ENCODE measurements at places on chromosomes 16 and 17.

DNA sequence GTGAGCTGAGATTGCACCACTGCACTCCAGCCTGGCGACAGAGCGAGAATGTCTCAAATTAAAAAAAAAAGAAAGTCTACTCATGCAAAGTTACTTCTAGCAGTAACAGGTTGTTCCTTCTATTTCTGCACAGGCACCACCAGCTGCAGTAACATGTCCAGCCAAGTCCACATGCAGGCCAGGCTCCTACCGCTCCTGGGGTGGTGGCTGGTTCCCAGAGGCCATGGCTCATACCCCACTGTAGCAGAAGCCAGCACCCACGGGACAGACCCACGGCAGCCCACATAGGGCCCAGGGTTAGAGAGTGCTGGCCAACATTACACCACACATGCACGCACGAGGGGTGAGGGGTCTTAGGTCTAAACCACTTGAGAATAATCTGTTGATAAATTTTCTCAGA lies 26.7 kb upstream of the TRAP1 start:
- no peak for DNase-seq

GRCh38 chr16:69495821-69496220 lies 69.9 kb upstream of the NFAT5 start:
- no peak for DNase-seq

DNA sequence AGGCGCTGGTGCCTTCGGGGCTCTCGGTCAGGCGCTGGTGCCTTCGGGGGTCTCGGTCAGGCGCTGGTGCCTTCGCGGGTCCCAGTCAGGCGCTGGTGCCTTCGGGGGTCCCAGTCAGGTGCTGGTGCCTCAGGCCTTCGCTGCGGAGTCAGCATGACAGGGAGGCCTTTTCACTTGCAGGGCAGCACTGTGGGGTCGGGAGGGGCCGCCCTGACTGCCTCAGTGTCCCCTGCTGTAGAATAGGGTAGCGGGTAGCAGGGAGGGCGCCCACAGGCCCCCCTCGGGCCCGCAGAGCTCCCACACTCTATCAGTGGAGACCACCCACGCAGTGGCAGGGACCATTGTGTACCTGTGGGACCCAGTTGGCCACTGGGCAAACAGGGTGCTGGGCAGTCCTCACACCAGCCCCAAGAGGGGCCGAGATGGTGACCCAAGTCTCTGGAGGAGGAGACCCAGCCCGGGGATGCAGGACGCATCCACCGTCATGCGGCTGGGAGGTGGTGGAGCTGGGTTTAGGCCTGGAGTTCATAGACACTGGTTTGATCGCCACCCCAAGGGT lies 38.0 kb downstream of the ZFPM1 start:
- no peak for DNase-seq

GRCh38 chr17:55705847-55706246 lies 16.8 kb downstream of the TMEM100 start:
- DNase-seq, result no peak

- no peak for DNase-seq
Observed at GRCh38 chr17:73718912-73719311, 74.7 kb upstream of the SDK2 start.

DNA sequence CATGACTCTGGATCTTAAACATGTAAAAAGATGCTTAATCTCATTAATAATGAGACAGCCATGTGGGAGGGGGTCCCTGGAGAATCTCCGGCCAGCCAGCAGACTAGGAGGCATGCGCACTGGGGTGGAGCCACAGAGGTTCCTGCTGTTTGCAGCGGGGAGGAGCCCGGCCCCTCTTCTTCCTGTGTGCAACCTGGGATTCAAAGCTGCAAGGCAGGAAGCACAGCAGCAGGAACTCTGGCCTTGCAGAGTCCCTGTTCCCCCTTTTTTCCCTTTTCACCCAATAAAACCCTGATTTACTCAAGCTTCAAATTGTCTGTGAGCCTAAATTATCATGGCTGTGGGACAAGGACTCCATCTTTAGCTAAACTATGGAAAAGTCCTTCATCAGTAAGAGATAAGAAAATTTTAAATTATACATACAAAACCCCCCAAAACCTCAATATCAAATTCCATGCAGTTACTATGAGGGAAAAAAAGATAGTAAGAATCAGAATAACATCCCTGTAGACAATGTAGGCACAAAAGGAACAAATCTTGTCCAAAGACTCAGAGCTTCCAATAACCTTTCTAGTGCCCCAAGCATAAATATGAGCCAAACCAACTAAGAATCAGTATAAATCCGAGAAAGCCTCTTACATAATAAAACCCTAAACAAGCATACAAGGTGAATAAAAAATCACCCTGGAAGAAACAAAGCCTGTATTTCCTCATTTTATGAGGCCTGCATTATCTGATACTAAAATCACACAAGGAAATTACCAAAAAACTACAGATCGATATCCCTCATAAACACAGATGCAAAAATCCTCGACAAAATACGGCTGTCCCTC lies 12.1 kb downstream of the CFDP1 start:
- peak; percentile 24 for DNase-seq

GRCh38 chr16:56609463-56609921 lies 1.1 kb downstream of the MT2A start:
- DNase-seq, result peak; percentile 82

DNA sequence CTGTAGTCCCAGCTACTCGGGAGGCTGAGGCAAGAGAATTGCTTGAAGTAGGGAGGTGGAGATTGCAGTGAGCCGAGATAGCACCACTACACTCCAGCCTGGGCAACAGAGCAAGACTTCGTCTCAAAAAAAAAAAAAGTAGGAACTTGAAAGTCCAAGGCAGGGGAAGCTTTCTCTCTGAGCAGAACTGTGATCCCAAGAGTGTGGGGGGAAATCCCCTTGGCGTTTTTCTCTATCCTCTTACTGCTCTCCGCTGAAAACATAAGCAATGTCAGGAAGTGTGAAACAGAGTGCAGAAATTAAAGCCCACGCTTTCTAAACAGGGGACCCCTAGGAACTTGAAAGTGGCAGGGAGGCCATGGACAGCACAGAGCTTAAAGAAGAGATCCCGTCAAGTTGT lies 9.8 kb upstream of the CMTM3 start:
- no peak for DNase-seq

DNA sequence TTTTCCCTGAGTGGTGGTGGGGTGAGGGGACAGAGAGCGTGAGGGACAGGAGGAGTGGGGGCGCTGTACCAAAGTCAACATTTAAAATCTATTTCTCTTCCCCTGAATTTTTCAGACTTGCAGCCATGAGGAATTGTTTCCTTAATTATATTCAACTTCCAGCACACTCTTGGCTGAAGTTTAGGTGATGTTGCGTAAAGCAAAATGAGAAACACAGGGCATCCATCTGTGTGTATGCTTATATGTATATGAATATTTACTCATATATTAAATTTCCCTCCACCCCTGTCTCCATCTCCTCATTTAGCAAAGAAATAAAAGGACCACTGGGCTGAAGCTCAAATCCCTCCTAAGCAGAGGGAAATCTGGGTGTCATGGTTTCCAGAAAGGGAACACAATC lies 218.1 kb downstream of the XYLT1 start:
- DNase-seq, result no peak

DNA sequence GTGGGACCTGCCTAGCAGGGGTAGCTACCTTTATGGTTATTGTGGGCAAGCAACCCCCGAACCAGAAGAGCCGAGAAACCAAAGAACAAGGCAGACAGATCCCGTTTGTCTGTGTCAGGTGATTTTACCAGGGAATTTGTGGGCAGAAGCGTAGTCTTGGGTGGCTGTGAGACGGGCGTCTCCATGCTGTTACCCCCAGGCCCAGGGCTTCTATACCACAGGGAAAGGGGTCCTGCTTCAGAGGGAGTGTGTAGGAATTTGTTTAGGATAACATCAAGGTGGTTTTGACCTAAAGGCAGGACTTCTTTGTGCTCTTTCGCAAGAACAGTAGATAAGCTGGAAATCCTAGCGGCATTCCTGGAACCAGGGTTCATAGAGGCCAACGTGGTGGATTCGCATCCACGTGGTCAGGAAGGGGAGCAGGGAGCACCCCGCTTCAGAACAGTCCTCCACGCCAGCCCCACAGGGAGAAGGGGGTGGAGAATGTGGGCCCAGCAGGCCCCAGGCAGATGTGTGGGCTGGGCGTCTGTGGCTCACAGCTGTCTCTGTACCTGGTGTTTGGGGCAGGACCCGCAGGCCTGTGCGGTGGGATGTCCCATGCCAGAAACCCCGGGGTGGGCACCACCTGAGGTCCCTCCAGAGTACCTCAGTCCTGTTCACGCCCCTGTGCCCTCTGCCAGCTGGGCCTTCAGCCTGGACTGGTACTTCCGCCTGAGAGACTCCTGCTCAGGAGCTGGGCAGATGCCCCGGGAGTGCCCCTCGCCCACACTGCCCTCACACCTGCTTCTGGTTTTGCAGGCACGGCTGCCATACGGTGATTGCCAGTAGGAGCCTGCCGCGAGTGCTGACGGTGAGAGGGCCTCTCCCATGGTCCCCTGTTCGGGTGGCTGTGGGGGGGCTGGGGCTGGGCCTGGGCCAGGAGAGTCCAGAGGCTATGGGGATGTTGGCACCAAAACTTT lies 4.1 kb downstream of the DECR2 start:
- DNase-seq, result no peak

- no peak for DNase-seq
Observed at GRCh38 chr16:56742030-56742984, 12.4 kb downstream of the NUP93 start.

DNA sequence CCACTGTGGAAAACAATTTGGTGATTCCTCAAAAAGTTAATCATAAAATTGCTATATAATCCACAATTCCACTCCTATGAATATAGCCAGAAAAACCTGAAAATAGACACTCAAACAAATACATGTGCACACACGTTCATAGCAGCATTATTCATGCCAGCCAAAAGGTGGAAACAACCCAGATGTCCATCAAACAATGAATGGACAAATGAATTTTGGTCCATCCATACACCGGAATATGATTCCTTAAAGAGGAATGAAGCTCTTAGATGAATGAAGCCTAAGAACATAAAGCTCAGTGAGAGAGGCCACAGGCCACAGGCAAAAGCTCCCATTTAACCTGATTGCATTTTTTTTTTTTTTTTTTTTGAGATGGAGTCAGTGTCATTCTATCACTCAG lies 114.6 kb upstream of the TNRC6C start:
- no peak for DNase-seq

GRCh38 chr16:57735755-57736418 lies at the start of gene KATNB1:
Gene KATNB1, plus strand, starts transcription at chr16:57735770. Its CDS starts 1,474 bp downstream, at chr16:57737244.
- DNase-seq, result no peak

GRCh38 chr16:7597677-7598076 lies 265.0 kb downstream of the RBFOX1 start:
- DNase-seq, result no peak

- no peak for DNase-seq
Observed at GRCh38 chr16:88878967-88879787, 12.7 kb upstream of the PABPN1L start.

DNA sequence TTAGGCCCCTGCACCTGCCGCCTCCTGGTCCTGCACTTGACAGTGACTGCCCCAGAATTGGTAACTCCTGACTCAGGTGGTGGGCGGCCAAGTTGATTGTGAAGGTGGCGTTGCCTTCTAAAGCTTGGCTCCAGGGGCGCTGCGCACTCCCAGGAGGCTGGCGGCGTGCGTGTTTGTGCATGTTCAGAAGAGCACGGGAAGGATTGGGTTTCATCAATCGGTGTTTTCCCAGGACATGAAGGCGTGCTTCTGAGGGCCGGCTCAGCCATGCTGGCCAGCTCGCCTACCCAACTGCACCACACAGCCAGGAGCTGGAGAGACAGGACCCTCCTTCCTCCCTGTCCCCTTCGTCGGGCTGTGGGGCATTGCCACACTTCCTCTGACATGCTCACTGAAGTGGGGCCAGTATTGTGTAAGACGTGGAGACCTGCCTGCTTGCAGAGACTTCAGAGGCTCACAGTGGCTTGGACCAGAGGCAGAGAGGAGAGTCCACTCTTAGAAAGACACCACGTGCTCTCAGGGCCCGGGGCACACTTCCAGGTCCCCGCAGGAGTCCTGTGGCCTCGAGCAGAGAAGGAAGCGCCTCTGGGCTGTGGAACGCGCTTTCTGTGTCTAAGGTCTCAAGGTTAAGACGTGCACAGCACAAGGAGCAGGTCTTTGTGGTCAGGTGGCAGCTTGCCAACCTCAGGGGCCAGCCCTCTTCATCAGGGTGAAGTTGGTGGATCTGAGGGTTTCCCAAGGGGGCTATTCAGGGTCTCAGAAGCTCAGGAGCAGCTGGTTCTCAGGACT lies 2.8 kb downstream of the RAB40C start:
- no peak for DNase-seq

DNA sequence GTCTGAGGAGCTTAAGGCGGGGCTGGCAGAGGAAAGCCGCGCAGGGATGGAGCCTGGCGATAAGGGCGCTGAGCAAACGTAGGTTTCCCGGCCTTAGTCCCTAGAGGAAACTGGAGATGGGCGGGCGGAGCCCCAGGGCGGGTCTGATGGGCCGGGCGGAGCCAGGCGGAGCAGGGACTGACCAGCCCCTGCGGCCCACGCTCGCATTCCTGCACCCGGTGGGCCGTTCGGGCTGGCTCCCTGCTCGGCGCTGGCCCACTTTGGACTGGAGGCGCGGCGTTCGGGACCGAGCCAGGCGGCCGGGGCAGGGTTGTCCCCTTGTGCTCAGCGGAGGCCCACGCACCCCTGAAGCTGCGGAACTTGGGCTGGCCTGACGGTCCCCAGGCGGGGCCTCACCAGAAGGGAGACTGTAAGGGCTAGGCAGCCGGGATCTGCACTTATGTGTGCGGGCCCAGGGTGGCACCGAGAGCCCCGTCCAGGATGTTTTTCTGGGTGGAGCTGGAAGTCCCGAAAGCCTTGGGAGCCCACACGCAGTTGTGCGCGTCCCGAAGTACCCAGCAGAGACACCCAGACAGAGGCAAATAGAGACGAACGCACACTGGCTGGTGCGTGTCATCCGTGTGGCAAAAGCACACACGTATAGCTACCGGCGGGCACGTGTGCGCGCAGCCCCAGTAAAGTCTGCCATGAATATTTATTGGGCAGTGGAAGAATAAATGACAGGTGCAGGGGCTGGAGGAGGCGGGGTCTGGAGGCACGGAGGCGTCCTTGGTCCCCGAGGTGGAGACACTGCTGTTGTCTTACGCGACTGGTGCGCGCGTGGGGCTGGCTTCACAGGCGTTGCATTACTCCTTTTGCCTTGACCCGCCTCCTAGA lies 1.4 kb downstream of the PYDC1 start:
- no peak for DNase-seq

- DNase-seq, result no peak
Observed at GRCh38 chr16:15571557-15571956, 71.4 kb downstream of the MARF1 start.

DNA sequence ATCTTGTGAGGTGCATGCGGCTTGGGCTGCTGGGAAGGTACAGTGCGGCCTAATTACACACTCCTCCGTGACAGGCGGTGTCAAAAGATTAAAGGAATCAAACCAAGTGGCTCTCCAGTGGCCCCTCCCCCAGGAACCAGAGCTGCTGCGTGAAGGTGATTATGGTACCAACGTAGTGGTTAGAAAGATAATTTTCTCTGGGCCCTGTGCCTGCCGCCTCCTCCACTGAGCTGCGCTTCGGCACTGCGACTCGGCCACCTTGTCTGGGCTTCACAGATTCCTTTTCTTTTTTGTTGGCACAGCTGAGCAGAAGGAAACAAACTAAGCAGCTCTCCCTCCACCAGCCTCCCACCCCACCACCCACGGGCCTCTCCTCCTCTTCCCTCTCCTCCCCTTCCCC lies 113.2 kb upstream of the SDK2 start:
- no peak for DNase-seq
